ENCODE measurements at places on chromosomes 4 and X.

- no peak for DNase-seq
Observed at GRCh38 chrX:136823175-136823574, 42.4 kb upstream of the ARHGEF6 start.

GRCh38 chr4:26782168-26782829, 78.3 kb upstream of the STIM2 start:
- no peak for DNase-seq

GRCh38 chr4:187633245-187633644, 362.3 kb upstream of the ZFP42 start:
- DNase-seq, result no peak

DNA sequence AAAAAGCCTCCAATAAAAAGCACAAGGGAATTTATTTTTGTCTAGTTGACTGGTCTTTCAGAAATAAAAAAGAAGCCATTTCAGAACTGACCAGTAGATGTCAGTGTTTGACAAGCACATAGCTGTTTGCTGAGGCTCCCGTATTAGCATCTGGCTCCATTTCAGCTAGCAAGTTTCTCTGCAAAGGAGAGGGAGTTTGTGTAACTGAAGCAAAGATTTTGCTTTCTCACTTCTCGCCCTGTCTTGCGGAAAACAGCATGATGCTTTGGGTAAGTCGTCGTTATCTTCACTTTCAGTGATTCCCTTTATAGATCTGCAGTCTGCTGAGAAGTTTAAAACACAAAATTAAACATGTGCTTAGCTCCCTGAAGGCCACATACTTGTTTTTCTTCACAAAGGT, 85.5 kb downstream of the CT47B1 start:
- no peak for DNase-seq

- DNase-seq, result no peak
Observed at GRCh38 chrX:56763556-56764152, 34.6 kb downstream of the NBDY start.

GRCh38 chr4:87209182-87209581, 11.2 kb downstream of the KLHL8 start:
- DNase-seq, result no peak

GRCh38 chrX:2888309-2888708, 40.8 kb downstream of the ARSD start:
- no peak for DNase-seq

DNA sequence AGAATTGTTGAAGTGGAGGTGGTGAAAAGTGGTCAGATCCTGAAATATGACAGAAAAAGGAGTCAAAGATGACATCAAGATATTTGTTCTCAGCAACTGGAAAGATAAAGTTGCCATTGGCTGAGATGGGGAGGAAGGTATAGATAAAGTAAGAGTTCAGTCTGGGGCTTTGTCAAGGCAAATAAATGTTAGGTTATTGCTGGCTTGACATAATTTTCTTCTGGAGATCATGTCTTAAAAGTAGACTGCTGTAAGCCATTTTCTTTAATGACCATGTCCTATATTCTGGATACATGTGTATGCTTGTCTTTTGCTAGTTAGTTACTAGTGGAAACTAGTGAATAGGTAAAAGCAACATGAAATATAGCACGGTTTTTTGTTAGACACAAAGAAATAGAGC, 5.6 kb downstream of the USP53 start:
- DNase-seq, result no peak

- no peak for DNase-seq
Observed at GRCh38 chrX:66024570-66024969, 15.3 kb downstream of the VSIG4 start.

- no peak for DNase-seq
Observed at GRCh38 chr4:96681218-96681617, 841.3 kb downstream of the PDHA2 start.

- DNase-seq, result no peak
Observed at GRCh38 chr4:142974328-142974727, 128.2 kb upstream of the INPP4B start.

GRCh38 chr4:164639001-164639400, 114.9 kb upstream of the SMIM31 start:
- DNase-seq, result no peak

DNA sequence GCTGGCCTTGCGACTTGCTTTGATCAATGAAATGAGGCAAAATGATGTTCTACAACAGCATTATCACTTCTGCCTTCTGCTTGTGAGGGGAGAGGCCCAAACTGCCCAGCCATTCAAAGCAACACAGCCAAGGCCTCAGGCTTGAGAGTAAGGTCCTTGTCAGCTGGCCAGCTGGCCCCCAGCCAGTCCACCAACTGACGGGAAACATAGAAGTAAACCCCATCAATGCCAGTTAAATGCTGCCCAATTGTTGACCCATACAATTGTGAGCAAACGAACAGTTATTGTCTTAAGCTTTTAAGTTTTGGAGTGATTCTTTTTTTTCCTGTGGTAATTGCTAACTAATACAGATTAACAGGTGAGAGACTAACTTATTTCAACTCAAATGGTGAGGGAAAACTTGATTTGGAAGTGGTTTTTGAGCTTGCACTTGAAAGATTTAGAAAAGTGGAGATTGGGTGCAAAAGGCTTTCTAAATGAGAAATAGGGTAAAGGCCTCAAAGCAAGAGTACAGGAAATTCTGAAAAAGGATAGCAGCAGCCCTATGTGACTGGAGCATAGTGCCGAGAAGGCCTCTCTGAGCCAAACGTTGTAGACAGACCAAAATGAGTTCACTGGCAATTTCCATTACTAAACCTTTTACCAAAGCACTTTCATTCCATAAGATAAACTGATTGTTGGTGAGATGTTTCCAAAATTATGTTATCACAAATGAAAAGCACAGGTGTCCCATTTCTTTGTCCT, 66.9 kb downstream of the ARHGEF38 start:
- no peak for DNase-seq

GRCh38 chr4:159206427-159206871, 103.6 kb downstream of the RAPGEF2 start:
- no peak for DNase-seq

DNA sequence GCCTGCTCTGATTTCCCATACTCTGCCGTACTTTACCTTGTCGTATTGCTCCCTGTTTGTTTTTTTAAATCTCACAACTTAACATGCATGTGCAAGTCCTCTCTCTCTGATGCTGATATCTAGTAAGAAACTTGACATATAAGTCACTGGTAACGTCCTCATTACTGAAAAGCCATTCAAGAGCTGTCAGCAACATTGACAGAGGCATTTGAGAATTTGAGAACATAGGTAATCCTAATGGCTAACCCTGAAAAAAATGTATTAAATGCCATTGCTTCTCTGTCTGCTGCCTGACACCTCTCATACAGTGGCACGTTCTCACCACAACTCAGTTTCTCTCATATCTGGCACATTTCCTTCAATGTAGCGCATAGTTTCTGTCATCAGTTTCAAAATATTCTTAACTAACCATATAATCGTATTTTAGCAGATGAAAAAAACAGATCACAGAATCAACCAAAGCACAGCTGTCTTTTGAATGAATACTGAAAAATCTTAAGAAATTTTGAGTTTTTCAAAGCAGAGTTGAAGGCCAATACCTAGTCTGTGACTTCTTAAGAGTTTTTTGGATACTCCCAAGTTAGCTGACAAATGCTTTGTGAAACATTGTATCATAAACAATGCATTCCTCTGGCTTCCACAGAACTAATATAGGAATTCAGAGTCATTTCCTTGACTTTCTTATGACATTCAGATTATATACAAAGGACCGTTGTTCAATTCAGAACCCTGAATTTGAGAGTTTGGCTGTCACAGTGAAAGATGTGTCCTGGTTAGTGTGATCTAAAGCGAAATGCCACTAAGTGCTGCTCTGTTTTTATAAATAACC, 996.4 kb downstream of the C4orf33 start:
- no peak for DNase-seq

DNA sequence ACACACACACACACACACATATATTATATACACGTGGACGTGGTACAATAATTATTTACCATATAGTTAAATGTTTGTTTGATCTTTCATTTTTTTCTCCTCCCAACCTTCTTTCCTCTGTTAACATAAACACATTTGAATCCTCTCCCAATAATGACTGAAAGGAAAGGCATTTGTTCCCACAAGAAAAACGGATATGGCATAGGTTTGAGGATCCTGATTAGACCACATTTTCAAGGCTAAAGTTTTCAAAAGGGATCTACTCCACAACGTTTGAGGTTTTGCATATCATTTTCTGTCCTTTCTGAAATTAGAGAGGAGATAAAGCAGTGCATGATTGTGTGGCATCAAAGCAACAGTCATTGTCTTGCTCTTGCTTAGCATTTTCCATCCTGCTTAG, 1883.4 kb downstream of the STIM2 start:
- no peak for DNase-seq

GRCh38 chr4:73709451-73710033, 30.8 kb upstream of the CXCL8 start:
- DNase-seq, result no peak

GRCh38 chrX:74464722-74465121, 43.4 kb downstream of the SLC16A2 start:
- no peak for DNase-seq

DNA sequence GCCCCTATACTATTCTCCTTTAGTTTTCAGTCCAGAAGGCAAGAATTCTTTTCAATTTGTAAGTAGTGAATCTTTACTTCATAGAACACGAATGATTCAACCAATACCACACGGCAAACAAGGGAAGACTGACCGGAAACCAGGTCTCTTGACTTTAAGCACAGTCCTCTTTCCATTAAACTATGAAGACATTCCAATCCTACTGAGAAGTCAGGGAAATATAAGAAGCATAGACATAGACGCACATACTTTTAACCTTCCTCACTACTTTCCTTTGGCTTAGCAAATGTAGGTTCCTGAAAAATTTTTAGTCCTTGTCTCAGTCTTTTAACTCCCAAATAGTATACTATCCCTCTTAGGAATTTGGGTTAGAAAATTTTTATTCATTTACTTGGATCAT, 9.1 kb downstream of the CHRDL1 start:
- no peak for DNase-seq

- DNase-seq, result peak; percentile 13
Observed at GRCh38 chr4:40990236-40990898, 224.0 kb downstream of the APBB2 start.

GRCh38 chr4:71595576-71596108, 188.2 kb downstream of the GC start:
- no peak for DNase-seq

DNA sequence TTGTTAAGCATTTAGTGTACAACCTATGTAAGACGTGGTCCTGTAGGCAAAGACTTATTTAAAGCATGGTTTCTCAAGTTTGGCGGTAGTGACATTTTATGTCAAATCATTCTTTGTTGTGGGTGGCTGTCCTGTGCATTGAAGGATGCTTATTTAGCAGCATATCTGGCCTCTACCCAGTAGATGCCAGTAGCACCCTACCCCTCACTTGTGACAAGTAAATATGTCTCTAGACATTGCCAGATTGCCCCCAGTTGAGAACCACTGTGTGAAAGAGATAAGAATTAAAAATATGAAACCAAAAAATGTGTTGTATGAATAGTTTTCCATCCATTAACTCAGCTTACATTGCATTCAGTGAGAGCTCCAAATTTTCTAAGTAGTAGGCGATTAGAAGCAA, 25.5 kb downstream of the MMAA start:
- DNase-seq, result no peak

- no peak for DNase-seq
Observed at GRCh38 chr4:124745985-124746801, 33.7 kb upstream of the ANKRD50 start.

DNA sequence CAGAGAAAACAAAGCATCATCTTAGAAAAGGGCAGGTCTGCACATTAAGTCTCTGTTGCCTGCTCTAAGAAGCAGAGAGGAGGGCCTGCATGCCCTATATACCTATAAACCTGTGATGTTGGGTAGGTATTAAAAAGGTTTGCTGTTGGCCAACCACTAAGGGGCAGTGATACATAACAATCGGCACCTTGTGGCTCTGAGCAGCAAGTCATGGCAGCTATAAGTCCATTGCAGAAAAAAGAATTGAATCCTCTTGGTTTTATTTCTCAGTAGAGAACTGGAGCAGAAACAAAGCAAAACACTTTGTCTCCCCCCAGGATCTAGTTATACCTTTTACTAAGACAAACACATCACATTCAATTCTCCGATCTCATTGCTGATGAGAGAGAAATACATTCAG, 1364.4 kb downstream of the STIM2 start:
- DNase-seq, result no peak

- DNase-seq, result peak; percentile 78
Observed at GRCh38 chrX:40644821-40645358, 2.5 kb downstream of the CXorf38 start.

- no peak for DNase-seq
Observed at GRCh38 chr4:160864253-160864652, 1299.5 kb downstream of the FSTL5 start.

DNA sequence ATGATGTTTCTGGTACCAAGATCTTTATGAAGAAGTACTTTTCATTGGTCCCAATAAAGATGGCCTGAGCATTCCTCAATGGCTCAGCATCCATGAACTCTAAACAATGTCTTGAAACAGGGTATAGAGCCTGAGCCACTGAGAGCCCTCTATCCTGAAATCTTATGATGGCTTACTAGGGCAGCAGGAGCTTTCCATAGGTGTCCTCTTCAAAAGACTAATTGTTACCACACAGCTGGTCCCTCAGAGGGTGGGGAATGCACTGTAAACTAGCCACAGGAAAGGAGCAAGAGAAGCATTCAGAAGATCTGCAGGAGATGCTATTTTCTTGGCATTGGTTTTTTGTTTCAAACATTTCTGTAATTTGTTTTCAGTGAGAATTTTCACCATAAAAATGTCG, 5.6 kb upstream of the BANK1 start:
- no peak for DNase-seq

GRCh38 chrX:149312988-149313387, 192.1 kb downstream of the IDS start:
- DNase-seq, result no peak

DNA sequence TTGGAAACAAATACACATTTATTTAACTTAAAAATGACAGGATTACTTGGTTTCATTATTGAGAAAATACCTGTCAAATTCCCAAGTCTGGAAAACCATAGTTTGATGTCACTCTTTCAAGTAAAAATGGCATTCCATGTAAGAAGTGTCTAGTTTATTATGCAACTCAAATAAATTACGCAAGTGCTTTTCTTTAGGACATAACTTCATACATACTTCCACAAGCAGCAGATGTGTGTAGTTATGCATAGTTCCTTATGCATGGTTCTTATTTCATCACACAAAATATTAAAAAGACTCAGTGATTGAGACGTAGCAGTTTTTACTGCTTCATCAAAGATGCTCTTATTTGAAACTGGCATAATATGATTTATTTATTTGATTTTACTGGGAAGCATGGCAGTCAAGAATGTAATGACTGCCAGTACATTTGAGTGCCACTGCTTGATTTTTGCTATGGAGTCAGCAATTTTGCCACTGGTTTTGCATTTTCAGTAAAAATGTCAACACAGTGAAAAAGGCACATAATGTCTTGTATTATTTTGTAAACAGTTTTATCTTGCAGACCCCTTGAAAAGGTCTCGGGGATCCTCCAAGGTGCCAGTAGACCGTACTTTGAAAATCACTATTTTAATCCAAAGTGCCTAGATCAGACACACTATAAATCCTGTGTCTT, 62.1 kb downstream of the CLCN3 start:
- no peak for DNase-seq

Measured in T-helper 1 cell (primary cell).